ENCODE measurements at places on chromosomes 6 and 20.

DNA sequence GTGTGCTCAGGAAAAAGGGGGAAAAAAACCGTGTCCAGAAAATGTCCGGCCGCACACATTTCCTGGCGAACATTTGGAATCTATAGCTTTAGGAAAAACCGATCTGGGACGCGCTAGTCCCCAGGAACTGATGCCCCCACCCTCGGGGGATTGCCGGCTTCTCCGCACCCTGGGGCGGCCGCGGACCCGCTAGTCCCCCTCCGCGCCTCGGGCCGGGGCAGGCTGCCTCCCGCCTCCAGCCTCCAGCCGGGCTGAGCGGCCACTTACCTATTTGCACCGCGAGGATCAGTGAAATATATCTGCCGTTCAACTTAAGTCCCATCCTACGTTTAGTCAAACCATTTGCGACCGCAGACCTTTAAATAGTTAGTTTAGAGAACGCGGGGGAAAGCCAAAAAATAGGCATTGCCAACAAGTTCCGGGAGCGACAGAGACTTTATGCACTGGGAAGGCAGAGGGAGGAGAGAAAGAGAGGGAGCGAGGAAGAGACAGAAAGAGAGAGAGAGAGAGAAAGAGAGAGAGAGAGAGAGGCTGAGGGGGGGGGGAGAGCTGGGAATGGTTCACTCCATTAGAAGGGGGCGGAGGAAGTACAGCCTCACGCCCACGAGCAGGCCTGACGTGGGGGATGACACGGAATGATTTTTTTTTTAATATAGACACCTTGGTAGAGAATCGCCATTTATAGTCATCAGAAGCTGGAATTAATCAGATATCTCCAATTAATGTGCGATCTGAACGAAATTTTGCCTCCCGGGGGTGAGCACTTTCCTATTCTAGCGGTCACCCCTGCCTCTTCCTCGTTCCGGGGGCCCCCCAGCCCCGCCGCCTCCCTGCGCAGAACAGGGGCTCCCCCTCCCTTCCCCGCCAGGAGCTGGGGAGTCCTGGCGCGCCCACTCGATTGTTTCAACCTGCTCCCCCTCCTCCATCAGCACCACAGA, at the start of gene NRN1:
TSS of gene NRN1 (minus strand) at position 498 of the 938 bp plus-strand sequence. CDS start at position 322, 176 bp downstream.
- no peak for DNase-seq

DNA sequence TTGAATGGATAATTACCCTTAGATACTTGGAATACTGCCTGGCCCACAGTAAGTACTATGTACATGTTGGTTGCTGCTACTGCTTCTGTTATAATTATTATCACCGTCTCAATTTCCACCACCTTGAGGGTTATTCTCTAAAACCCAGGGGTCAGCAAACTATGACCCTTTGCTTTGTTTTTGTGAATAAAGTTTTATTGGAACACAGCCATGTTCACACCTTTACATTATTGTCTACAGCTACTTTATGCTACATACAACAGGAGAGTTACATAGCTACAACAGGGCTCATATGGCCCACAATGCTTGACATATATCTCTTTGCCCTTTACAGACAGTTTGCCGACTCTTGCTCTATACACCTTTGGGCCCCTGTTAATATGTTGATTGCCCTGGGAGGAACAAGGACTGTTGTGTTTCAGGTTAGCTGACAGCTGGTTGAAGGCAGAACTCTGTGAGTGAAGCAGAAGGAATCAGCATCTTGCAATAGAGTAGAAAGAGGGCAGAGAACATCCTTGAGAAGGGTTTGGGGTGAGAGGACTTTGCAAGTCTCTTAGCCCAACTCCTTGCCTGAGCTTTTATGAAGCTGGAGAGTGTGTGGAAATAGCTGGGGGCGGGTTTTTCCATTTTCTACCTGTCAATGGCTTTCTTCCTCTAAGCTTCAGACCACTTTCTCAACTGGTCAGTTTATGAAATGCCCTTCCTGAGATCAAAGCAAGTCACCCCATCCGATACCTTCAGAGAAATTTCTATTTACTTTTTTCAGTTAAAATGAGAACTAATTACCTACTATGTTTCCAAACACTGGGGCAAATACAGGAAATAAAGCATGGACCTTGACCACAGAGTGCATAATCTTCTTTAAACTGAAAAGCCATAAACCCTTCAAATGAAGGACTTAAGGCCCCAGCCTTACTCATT, 3.5 kb upstream of the MEP1A start:
- no peak for DNase-seq

GRCh38 chr20:2778602-2779321, 21.7 kb downstream of the CPXM1 start:
- no peak for DNase-seq

DNA sequence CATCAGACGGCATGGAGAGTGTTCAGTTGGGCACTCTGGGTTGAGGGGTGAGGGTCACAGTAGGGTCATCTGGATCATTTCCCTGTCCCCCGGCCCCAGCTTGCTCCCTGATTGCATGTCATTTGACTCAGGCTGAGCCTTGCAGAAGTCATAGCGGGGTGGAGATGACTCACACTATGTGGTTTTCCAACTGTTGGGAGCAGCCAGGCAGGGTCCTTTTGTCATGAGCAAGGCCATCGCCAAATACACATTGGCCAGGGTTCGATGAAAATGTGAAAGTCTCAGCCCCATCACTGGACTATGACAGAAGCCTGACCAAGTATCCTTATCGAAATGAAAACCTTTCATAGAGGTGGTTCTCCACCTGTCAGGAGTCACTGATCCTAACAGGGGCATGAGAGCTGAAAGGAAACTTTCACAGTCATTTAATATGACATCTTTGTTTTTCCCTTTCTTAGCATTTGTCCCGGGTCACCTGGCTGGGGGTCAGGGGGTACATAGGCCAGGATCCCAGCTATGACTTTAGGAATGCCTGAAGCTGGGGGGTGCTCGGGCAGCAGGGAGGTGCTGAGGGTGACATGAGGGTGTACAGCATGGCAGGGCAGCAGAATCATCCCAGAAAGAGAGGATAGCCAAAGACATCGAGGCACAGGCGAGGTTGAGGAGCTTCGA, 70.2 kb upstream of the CD93 start:
- no peak for DNase-seq

GRCh38 chr6:79385893-79386292, 151.3 kb downstream of the LCA5 start:
- no peak for DNase-seq

GRCh38 chr6:98116455-98116854, 717.9 kb upstream of the POU3F2 start:
- no peak for DNase-seq

- no peak for DNase-seq
Measured at GRCh38 chr6:1321738-1322137, 9.8 kb downstream of the FOXQ1 start.

GRCh38 chr20:17612287-17612991, 42.6 kb downstream of the DSTN start:
- no peak for DNase-seq

DNA sequence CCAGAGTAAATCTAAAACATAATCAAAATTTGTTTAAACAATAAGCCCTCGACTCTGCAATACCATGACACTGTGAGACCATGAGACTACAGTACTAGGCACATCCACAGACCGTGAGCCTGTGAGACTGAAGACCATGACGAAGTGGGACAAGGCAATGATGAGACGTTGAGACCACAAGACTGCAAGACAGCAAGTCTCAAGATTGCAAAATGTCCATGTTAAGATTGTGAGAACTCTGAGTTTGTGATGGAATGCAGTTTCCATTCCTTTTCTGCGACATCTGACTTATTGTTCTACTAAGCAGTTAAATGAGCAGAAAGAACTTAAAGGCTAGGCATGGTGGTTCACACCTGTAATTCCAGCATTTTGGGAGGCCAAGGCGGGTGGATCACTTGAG, 102.1 kb upstream of the PHACTR1 start:
- no peak for DNase-seq

GRCh38 chr6:34055223-34055933, 90.5 kb downstream of the GRM4 start:
- no peak for DNase-seq

DNA sequence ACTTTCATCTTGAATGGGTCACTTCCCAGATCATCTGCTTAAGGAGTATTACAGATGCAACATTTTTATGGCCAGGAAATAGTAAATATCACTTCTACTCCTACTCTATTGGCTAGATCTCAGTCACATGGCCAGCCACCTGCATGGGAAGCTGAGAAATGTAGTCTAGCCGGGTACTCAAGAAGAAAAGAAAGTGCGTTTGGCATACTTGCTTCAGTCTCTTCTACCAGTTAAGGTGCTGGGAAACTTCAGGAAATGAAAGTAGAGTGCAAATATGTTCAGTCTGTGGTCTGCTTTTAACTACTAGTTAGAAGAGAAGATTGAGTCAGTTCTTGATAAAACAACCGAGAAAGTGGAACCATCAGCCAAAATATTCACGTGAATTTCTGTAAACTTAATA, 129.2 kb downstream of the PDSS2 start:
- no peak for DNase-seq

- no peak for DNase-seq
Measured at GRCh38 chr6:79671600-79672266, 40.6 kb downstream of the SH3BGRL2 start.

DNA sequence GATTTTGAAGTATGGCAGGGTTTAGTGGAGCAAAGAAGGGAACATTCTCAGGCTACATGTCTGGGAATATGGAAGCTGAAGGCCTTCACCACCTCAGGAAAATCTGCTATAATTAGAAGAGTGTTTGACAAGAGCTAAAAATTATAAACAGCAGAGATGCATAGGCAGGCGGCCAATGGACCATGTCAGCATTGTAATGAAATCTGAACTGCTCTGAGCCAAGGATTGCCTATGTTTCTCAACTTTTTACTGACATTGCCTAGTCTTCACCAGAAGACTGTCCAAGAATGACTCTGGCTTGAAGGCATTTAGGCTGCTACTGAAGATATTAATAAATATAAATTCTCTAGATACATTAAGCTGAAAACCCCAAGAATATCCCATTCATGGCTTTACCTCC, 84.1 kb downstream of the C6orf52 start:
- no peak for DNase-seq
